Fibroblast of upper back skin (primary cell): ENCODE measurements at places on chromosomes 3 and 15.

GRCh38 chr3:66393333-66394005 lies 107.4 kb downstream of the LRIG1 start:
- peak; percentile 63 for DNase-seq

GRCh38 chr3:46989146-46989810 lies 9.8 kb downstream of the NBEAL2 start:
- no peak for DNase-seq

DNA sequence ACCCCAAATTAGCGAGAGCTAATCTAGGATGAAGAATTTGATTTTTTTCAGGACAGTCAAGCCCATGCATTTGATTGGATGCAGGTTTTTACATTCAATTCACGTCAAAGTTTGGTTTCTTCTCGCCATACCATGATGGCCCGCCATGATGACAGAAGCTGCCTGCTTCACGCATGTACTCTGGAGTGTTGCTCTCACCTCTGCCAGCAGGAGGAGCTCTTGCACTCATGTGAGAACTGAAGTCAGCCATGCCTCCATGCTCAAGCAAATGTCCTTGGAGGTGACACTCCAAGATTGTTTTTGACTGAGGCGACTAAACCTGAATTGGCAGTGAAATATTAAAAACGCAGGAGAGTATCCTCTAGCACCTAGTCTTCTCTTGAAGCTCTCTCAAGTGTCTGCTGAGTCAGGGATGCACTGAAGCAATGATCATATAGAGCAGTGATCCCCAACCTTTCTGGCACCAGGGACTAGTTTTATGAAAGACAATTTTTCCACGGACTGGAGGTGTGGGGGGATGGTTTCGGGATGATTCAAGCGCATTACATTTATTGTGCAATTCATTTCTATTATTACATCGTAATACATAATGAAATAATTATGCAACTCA lies 120.9 kb downstream of the SAMMSON start:
- peak; percentile 26 for DNase-seq

DNA sequence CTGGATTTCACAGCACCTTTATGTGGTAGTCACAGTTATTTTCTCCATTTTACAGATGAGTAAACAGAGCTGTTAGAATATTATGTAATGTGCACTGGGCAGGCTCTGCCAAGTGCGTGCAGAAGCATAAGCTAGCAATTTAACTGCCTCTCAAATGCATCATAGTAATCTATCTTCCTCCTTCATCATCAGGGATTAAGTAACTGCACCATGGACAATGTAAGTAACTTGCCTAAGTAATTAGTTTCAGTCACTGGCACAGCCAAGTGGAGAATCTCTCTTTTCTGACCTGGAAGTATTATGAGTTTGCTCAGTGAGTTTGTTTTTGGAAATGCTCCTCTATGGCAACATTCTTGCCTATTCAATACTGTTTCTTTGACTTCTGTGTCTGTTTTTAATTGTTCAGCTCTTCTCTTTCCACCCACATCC lies 260.5 kb downstream of the PTPRG start:
- peak; percentile 83 for DNase-seq

DNA sequence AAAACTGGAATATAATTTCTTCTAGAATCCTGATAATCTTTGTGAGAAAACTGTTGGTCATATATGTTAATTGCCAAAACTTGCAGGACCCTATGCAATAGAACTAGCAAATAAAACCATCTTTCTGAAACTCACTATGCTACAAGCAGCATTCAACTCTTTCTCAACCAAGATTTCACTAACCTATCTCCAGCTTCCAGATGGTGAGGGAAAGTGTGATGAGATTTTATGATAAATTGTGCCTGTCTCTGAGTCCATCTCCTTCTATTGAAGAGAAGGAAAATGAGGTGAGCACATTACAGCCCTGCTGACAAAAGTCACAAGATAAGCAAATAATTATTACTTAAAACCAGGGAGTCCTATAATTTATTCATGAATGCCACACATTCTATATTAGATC lies 44.1 kb upstream of the UBE2Q2 start:
- DNase-seq = no peak

- DNase-seq = peak; percentile 49
Observed at GRCh38 chr3:136621628-136622027, 130.6 kb downstream of the STAG1 start.

DNA sequence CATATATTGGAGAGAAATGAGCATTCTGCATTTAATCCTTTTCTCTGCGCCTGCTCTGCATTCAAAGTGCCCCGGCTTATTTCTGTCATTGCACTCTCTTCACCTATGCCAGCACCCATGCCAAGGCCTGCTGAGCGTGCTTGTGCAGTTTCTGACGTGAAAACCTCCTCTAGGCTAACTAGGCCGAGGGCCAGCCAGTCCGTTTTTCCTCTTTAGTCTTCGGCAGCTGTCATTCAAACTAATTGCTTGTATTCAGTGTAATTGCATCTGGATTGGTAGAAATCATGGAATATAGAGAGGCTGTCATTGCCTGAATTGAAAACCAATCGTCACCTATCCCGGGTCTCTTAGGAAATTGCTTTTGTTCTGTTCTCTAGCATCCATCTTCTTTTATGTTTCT lies 94.0 kb downstream of the ARPP21 start:
- no peak for DNase-seq

GRCh38 chr3:124360563-124360962 lies 368.6 kb upstream of the ROPN1 start:
- peak; percentile 39 for DNase-seq

DNA sequence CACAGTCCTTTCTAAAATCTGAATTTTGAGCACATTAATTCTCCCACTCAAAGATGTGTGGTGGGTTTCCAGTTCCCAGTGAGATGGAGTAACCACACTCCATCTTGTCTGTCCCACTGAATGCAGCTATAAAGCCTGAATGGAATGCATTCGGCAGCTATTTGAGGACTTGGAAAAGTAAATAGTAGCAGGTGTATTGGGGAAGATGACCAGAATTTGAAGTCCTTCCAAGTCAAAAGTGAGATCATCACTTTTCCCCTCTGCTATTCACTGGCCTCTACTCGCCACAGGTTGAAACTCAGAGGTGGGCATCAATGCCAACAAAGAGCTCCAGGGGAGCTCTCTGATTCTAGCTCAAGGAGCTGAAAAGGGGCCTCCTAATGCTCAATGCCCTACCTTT lies 8.1 kb upstream of the GNB5 start:
- DNase-seq = no peak

DNA sequence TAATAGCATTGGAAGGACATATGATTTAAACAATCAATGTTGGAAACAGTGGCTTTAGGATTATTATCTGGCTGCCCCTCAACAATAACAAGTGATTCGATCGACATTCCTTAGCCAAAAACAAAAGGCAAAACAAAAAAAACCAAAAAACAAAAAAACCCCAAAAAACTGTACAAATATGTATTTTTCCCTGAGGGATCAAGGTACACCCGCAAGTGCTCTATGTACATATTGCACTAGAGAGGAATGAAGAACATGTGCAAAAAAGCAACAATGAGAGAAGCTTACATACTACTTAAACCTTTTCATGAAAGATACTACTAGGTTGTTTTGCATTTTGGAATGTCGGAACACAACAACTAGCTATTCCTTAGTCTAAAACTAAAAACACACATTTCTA lies 14.2 kb upstream of the ICE2 start:
- DNase-seq = no peak

- DNase-seq = no peak
Observed at GRCh38 chr3:179297971-179298725, 24.7 kb upstream of the ZNF639 start.

DNA sequence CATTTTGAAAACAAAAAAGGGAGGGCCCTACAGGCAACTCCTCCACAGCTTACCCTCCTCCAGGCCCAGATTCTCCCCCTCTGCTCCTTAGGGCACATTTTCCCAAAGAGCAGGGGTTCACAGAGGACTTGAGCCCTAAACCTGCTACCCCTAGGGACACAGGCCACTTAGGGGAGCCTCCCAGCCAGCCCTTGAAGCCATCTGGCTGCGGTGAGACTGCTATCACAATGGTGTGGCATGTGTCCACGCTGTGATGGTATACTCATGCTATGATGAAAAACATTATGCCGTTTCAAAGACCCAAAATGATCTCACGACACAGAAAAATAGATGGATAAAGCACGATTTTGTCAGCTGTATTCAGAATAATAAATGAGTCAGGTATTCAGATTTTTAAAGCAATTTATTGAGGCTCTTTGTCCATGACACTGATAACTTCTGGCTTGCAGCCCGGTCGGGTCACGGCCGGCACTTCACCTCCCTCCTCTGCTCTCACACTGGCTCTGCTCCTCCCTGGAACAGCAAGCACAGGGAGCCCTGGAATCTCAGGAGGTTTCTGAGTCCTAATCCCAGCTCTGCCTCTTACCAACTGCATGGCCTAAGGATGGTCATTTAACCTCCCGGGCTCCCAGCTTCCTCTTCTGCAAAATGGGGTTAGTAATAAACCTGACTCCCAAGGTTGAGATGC lies 115.3 kb downstream of the MEGF11 start:
- no peak for DNase-seq

GRCh38 chr15:81941479-81941878 lies 104.3 kb downstream of the MEX3B start:
- DNase-seq = no peak

GRCh38 chr15:59401824-59402569 lies 29.3 kb upstream of the MYO1E start:
- no peak for DNase-seq

GRCh38 chr3:152076148-152076547 lies 192.6 kb upstream of the MBNL1 start:
- DNase-seq = peak; percentile 50

- no peak for DNase-seq
Observed at GRCh38 chr3:122032531-122032930, 10.5 kb upstream of the ILDR1 start.

DNA sequence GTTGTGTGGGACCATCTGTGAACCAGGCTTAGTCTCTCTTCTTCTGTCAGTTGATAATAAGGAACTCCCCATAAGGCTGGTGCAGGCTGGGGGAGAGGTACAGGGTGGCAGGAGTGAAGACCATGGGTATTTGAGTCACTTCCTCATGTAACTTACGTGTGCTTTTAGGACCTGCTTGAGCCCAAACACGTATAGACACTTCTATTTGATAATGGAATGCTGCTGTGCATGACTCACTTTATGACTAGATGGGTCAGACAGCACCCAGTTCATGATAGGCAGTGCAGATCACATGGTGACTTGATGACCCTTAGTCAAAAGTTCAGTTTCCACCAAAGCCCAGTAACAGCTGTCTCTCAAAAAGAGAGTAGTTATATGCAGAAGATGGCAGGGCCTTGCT lies 490.9 kb downstream of the ZBBX start:
- no peak for DNase-seq

DNA sequence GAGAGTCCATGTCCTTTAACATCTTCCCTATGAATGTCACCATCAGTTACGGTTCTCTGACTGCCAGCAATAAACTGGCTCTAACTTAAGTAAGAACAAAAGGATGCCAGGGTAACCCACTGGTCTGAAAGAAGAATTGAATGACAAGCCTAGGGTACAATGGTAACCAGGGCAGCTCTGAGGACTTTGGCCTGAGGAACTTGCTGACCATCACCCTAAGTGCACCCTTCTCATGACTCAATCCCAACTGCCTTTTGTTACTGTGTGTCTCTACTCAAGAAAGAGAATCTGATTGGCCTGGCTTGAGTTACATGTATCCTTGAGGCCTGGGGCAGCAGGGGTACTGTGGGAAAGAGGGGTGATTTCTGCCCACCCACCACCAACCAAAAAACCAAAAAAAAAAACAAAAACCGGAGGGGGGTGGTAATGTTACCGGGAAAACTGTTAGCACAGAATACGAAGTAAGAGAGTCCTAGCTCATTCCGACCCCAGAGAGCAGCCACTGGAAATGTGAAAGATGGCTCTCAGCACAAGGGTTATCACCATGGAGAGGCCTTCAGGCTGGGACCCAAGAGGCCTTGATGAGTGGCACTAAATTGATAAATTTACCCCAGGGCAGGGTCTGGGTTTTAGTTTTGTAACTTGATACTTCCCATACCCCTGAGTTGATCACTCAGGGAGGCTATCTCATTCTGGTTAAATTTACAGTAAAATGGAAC lies 9.3 kb upstream of the SLC28A1 start:
- no peak for DNase-seq

DNA sequence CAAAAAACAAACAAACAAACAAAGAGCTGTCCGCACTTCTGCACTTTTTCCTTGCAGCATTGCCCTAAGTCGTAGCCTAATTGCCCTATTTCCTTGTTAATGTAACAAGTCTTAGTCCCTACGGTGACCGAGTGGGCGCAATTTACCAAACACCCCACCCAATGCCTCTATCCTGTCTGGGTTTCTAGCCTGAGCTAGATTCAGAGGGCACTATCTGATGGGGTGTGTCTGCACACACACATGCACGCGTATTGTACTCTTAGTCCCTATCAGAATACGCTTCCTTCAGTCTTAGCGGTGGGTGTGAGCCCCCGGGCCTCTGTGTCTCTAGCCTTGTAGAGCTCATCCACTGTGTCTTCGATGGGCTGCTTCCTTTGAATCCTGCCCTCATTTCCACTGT lies 125.9 kb upstream of the DLG1 start:
- no peak for DNase-seq

DNA sequence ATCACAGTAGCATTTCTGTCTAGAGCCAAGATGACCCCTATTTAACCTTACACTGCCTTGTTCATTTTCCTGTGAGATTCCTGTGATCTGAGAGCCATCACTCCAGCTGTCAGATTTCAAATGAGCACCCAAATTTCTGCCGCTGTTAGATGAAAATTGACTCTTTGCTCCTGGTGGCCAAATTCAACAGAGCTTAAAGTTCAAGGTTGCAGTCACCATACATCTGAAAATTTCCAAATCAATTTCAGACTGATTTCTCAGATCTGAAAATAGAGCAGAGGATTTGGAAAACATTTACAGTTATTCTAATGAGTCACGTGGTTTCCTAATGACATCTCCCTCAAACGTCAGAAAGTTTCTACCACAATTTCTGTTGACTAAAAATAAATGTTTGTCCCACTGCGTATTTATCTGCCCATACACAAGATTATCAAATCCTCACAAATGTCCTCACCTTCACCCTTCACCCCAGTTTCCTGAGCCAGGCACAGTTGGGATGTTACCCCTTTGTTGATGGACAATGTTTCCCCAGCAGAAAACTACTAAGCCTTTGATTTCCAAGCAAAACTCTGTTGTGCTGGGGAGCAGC lies 16.4 kb downstream of the HDC start:
- no peak for DNase-seq

GRCh38 chr3:194058189-194058571 lies 77.8 kb upstream of the HES1 start:
- DNase-seq = peak; percentile 74

GRCh38 chr3:179666030-179666429 lies 13.2 kb downstream of the USP13 start:
- no peak for DNase-seq
